Left kidney (tissue), 8 donors: ENCODE measurements at places on chromosomes 6 and 20. TPM values are rescaled to one million over a fixed set of nuclear protein-coding genes. Genes with fewer than 3 reads are reported as not detected.

GRCh38 chr6:150940941-150941340, 75.4 kb downstream of the MTHFD1L start:
- DNase-seq = no peak

DNA sequence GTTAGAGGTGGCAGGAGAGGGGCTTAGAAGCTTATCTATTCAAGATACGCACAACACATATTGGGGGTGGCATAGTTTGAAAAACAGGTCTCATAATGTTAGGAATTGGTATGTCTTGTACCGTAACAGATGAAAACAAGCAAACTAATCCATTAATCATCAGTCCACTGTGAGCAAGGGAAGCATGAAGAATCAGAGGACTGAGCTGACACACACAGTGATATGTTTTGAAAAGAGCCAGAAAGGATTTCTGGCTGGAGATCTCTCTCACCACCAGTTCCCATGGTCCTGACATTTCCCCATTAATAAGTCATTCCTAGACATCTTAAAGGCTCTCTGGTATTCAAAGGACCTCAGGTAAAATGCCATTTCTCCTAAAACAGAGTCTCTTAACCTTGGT, 158.8 kb upstream of the PHACTR1 start:
- no peak for DNase-seq

GRCh38 chr6:159915397-159915796, 24.6 kb downstream of the MAS1 start:
- DNase-seq = no peak

Gene GPANK1
- polyA plus RNA-seq = 27.5 TPM

Gene PSORS1C1
- 0.10 TPM for polyA plus RNA-seq

Gene HTR1E
- polyA plus RNA-seq = 0.55 TPM

Gene NFKBIE
- 9.6 TPM for polyA plus RNA-seq

Gene ARMC2
- 15.7 TPM for polyA plus RNA-seq

GRCh38 chr6:35048631-35049083, 92.5 kb downstream of the TCP11 start:
- no peak for DNase-seq
